ENCODE measurements at places on chromosomes 12 and 14.

GRCh38 chr14:87971010-87971409, 22.0 kb downstream of the GALC start:
- DNase-seq, result no peak

DNA sequence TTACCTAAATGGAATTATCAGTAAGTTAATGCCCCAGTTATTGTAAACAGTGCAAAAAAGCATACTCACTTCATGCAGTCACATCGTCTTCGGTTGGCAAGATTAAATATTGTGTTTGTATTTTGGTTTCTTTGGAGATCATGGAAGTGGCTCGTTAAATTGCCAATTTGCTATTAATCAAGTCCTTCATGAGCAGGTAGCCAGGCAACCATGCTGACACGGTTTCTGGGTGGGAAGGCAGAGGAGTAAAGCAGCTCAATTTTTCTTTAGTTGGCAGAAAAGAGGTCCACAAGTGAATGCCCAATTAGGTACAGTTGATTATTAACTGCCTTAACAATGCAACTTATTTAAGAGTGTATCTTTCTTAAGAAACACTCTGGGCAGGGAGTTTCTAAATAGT, 43.9 kb downstream of the PPP4R3A start:
- no peak for DNase-seq

GRCh38 chr12:26692407-26692806, 140.6 kb downstream of the ITPR2 start:
- no peak for DNase-seq

DNA sequence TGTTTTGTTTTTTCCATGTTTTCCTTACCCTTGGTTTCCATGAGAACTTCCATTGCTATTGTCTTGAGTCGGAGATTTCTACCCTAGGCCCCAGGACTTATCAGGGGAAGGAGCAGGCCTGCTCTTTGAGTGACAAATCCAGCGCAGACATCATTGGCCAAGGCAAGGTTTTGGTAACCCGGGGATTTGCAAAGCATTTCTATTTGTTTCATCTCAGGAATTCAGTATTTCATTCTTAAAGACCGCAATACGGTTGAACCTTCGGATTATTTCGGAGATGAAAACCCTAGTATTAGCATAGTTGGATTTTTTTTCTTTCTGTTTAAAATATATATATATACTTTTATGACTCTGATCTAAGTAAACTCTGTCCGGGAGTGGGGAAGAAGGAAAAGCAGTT, 62.0 kb downstream of the TMEM132C start:
- no peak for DNase-seq

GRCh38 chr14:70013271-70013873, 134.2 kb downstream of the SMOC1 start:
- DNase-seq, result peak; percentile 28

DNA sequence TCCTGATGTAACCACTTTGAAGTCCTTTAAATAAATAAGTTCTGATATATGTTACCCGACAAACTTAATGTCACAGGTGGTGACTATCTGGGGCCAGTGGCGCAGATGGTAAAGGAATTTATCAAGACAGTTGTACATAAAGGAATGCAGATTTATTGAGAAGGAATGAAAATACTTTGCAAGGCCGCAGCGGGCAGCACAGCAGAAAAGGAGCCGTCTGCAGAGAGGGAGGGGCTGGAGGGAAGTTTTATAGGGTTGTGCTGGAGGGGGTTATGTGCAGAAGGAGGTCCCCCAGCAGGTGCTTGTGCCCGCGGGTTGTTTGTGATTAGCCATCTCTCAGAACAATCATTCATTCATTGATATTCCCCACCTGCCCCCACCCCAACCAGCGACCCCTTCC, 17.4 kb downstream of the GPRC5D start:
- DNase-seq, result no peak

DNA sequence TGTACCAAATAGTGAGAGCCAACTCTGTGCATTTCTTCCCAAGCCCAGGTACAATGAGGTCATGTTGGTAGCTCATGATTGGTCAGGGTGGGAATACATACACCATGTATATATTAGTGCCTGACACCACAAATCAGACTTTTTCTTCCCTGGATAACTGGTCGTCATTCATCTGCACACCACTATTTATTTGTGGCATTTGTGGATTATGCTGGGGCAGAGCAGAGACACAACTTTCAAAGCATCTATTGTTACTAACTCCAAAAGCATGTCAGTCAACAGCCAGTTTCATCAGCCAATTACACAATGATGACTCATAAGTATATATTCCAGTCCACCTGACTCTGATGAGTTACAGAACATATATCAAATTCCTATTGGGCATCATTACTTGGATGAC, 181.7 kb downstream of the ADAMTS20 start:
- DNase-seq, result peak; percentile 31

- DNase-seq, result peak; percentile 49
These were observed 115.6 kb downstream of the LRIG3 start for GRCh38 chr12:58804749-58805148.

DNA sequence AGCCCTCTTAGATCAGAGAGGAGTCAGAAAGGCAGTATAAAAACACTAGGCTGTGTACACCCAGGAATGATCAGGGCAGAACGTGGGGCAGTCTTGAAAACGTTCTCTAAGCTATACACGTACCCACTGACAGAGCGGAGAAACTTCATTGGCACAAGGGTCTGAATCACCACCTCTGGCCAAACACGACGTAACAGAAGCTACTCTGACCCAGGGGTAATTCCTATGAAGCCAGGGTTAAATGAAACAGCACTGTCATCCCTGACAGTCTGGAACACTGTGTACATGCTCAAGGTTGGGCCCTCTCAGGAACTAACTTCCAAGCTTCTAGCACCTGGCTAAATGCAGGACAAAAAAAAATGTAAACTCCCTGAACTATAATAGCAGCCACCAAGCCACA, 38.4 kb downstream of the PARP11 start:
- DNase-seq, result no peak

DNA sequence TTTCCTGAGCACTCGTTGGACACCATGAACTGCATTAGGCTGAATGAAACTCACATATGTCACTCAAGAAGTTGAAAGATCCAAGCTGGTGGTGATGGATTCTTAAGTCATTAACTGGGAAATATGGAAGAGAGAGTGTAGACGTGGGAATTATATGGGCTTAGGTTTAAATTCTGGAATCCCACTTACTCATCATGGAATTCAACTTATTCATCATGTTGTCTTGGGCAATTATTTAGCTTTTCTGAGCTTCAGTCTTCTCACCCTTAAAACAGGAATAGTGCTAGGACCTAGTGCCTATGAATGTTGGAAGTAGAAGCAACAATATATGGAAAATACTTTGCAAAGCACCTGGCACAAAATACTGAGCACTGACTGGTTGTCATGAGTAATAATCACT, 292.4 kb upstream of the TBX3 start:
- no peak for DNase-seq

DNA sequence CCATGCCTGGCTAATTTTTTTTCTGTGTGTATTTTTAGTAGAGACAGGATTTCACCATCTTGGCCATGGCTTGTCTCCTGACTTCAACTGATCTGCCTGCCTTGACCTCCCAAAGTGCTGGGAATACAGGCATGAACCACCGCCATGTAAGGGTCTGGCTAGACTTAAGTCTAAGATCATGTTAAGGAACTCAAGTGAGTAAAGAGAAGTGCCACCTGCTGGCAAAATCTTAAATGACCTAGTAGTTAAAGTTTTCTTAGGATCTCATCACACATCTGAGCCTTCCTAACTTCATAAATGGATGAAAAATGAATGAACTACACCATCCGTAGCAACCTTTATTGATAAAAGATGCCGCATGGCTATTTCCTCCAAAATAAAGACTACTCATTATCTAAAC, 1.7 kb upstream of the C12orf56 start:
- peak; percentile 61 for DNase-seq

DNA sequence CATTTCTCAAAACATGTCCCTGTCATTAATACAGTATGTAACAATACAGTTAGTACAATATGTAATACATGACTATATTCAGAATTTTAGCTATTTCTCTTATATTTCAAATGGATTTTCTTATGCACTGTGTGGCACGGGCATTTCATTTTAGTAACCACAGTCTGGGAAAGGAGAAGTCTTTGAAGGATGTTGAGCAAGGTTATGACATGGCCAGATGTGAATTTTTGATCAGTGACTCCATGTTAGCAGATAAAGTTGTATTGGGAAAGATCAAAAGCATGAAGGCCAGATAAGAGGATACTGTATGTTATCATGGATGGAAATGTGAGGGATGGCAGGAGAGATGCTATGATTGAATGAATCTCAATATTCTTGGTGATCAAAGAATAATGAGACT, 285.2 kb downstream of the NAV3 start:
- DNase-seq, result no peak

GRCh38 chr12:92055877-92056276, 89.8 kb downstream of the BTG1 start:
- DNase-seq, result no peak

DNA sequence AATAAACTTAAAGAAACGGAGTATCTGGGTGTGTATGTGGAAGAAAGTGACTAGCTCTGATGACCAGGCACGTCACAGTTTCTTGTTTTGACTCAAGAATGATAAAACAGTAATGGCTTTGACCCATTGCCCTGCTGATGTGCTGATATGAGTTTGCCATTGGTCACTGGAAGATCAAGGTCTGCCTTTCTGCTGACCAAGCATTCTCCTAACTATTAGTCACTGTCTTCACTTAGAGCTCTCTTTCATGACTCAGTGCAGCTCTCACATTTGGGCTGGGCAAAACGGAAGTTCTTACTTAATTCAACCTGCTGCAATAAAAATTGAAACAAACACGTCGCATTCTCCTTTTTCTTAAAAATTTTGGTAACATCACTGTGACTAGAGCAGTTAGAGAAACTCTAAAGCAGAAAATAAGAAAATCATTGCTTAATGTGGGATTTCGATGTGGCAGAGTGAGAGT, 366.7 kb downstream of the BTG1 start:
- DNase-seq, result peak; percentile 86

DNA sequence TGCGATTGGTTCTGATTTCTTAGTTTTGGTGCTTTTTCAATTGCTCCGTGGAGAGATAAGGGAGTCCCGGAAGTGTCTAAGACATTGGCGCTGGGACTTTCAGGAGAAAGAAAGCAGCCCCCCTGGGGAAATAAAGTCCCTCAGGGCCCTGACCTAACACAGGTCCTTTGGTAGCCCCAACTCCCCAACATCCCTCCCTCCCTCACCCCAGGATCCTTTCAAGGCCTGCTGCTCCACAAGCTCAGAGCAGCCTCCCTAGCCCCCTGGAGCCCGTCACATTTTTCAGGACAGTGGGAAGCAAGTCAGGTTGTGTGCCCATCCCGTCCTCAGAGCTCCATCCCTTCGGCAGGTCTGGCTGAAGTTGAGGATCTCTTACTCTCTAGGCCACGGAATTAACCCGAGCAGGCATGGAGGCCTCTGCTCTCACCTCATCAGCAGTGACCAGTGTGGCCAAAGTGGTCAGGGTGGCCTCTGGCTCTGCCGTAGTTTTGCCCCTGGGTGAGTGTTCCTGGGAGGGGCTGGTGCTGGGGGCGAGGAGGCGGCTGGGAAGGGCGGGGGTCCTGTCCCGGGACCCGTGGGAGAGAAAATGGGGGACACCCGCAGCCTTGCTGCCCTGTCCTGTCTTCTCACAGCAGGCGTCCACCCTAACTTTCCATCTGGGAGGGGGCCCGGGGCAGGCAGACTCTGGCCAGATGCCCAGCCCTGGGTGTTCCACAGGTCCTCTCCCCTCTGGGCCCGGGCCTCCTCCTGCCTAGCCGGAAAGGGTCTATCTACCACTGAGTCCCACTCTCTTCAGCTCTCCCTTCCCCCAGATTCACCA, 950 bp downstream of the IFI27 start:
- peak; percentile 60 for DNase-seq

DNA sequence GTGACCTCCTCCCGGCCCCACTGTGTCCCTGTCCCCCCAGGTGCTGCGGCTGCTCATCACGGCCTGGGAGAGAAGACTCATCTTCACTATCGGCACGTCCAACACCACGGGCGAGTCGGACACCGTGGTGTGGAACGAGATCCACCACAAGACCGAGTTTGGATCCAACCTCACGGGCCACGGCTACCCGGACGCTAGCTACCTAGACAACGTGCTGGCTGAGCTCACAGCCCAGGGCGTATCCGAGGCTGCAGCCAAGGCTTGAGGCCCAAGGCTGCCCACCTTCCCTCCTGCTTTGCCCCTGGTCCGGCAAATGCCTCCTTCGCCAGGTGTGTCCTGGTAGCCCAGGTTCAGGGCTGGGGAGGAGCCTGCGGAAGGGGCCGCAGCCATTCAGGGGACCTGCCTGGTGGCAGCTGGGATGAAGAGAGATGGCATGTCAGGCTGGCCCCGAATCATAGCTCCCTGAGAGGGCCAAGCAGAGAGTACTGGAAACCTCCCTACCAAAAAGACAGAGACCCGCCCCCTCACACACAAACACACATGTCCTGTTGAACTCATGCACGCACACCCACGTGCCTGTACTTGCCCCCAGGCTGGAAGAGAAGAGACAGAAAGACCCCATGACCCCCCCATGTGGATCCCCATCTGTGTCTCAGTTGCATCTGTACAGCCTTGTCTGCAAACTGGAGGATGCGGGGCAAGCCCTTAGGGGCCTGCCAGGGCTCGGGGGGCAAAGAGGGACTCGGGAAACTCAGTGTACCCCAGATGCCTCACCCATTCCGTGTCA, 38.7 kb downstream of the RASAL1 start:
- no peak for DNase-seq

GRCh38 chr12:76726626-76727025, 37.3 kb upstream of the ZDHHC17 start:
- no peak for DNase-seq

GRCh38 chr12:49645146-49646039, 22.0 kb downstream of the PRPF40B start:
- no peak for DNase-seq

DNA sequence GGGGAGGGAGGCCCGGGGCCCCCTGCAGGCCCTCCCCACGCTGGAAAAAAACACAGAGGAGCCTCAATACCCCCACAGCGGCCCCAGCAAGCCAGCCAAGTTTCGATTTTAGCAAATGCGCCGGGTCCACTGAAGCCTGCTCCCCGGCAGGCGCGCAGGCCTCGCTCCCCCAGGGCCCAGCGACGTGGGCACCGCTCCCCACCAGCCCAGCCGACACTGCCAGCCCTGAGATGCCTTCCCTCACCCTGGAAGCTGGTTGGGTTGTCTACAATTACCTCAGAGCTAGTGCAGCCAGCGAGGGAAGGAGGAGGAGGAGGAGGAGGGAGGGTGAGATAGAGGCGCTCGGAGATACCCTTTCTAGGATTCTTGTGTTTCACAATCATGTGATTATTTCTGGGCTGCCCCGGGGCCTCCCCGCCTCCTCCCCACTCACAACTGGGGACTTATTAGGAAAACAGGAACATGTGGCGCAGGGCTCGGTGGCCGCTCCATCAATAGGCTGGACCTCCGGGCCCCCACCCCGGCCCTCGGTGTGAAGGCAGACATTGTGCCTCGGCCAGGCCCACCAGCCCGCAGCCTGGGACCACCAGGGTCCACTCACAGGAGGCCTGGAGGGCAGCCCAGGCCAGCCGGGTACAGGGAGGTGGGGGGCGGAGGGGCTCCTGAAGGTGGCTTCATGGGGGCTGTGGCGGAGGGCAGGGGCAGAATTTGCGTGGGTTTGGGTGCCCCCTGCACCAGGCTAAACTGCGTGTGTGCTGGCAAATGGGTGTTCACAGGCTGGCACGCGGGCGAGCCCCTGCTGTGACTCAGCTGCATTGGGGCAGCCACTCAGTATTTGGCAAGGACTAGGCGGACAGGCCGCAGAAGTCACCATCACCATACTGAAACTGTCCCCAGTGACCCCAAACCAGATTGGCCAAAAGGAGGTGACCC, 109.9 kb downstream of the NCOR2 start:
- DNase-seq, result peak; percentile 87

- no peak for DNase-seq
These were observed 132.8 kb downstream of the VRK1 start for GRCh38 chr14:96929950-96930349.

Measured in OCI-M1 (cell line).